ENCODE measurements at places on chromosomes 4 and X.

DNA sequence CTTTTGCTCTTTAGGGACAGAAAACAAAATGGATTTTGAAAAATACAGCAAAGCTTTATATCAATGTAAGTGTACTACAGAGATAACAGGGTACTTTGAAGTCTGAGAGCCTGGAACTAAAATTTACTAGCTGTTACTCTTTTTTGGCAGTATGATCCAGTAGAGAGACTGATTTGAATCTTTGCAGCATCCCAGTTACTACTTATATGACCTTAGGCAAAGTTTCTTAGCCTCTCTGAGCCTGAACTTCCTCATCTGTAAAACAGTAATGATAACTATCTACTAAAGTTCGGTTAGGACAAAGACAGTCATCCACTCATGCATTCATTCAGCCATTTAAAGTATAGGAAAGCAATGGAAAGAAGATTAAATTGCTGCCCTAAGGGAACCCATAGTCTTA, 10.1 kb downstream of the BRWD3 start:
- DNase-seq: no peak

- DNase-seq: no peak
Observed at GRCh38 chr4:74919783-74920182, 13.1 kb upstream of the PARM1 start.

DNA sequence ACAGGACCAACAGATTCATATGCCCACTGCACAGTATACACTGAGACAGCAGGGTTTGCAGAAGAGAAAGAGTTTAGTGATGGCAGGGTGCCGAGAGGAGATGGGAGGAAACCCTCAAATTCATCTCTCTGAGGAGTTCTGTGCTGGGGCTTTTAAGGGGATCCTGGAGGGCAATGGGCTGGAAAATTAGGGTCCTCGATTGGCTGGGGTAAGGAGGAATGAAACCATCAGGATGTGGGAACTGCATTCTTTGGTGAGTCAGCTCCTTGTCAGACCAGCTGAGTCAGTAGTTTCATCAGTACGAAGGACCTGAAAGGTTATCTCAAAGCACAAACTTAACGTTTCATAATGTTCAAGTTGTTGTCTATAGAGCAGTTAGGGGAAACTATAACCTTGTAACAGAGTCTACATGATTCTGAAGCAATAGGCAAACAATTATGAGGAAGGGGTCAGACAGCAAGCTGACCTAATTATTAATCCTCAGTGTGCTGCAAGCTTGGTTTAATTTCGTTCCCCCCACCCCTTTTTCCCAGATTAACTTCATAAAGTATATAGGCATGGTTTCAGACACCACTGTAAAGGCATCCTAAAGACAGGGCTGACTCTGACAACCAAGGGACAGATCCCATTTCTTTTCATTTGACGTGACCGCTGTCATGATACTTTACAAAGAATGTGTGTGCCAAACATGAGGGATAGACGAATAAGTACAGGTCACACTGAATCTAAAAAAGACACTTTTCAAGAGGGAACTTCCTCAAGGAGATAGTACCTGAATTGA, 1.5 kb upstream of the MSMO1 start:
- DNase-seq: no peak

DNA sequence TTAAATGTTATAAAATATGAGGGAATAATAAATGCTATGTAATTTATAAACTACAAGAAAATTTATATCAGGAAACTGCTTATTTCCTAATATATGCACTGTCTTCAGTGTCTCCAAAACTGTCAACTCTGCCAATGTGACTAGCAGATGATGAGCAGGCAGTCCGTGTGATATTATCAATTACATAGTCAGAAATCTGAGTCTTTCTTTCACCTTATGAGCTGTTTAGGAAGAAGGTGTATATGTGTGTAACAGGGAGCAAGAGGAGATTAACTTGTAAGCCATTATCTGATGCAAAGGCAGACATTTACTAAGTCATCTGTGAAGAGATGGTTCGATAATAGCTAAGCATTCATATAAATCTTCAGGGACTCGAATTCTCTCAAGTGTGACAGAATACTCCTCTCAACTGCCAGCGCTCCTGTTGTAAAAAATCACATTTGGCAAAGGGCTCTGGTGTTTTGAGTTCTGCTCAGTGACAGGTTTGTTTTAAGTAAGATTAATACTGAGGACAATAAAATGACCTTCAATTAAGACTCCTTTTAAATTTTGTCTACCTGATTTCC, 79.7 kb downstream of the SNCA start:
- no peak for DNase-seq

DNA sequence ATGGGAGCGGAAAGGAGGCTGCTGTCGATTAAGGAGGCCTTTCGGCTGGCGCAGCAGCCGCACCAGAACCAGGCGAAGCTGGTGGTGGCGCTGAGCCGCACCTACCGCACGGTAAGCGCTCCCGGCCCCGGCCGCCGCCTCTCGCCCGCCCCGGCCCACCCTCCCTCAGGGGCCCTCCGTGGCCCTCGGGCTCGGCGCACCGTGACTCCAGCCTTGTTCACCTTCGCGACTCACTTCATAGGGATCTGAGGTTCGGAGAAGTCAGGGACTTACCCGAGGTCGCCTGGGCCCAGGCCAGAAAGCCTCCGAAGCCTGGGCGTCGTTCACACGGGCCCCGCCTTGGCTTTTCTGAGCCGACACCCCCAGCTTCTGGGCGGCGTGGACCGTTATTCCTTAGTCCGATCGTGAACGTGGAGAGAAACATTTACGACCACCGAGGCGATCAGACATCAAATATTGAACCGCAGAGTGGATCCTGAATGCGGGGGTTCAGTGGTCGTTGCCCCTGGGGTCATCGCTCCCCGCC, 362 bp downstream of the NCAPG start:
- DNase-seq: no peak

Measured in effector CD8-positive, alpha-beta T cell (primary cell).